ENCODE measurements at places on chromosomes 6 and 20.

DNA sequence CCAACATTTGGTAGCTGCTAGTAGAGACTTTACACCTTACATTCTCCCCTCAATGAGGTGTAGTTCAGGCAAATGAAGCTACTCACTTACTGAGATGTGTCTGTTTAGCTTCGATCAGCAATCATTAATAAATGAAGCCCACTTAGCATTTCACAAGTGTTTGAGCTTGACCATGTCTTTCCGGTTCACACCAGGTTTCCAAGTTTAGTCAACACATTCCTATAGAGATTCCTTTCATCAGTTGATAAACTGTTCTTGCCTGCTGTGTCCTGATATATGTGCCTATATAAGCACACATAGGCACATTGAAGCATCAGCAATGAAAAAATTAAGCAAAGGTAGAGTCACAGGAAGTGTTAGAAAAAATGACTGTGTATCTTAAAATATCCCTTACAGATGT, 150.0 kb downstream of the BTBD3 start:
- DNase-seq, result no peak

- DNase-seq, result no peak
These were observed 42.9 kb upstream of the BHLHE23 start for GRCh38 chr20:63049561-63050221.

DNA sequence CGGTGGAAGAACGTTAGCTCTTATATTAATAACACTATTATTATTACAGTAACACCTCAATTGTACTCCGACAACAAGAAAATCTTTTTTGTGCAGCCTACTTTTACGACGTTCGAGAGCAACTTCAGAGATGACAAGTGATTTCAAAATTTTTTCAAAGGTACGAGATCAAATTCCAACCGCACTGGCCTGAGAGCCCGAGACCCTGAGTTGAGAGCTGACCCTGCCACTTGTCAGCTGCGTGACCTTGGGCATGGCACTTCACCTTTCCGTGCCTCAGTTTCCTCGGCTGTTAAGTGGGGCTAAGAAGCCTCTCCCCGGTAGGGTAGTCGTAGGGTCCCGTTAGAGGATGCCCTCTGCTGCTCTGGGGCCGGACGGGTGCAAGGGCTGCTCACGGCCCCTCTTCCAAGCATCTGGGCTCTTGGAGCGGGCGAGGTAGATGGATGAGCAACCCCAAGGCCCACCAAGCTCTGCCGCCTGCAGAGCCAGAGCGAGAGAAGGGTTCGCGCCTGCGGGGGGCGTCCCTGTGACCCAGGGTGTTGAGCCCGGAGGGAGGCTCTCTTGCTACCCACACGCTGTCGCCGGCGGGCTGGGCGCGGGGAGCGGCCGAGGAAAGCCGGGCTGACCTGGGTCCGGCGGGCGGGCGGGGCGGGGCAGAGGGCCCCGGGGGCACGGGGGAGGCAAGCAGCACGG, 510 bp downstream of the NDRG3 start:
- DNase-seq, result no peak

- no peak for DNase-seq
These were observed 69.2 kb upstream of the E2F3 start for GRCh38 chr6:20332441-20333006.

GRCh38 chr6:15551798-15552197, 111.0 kb downstream of the DTNBP1 start:
- no peak for DNase-seq

DNA sequence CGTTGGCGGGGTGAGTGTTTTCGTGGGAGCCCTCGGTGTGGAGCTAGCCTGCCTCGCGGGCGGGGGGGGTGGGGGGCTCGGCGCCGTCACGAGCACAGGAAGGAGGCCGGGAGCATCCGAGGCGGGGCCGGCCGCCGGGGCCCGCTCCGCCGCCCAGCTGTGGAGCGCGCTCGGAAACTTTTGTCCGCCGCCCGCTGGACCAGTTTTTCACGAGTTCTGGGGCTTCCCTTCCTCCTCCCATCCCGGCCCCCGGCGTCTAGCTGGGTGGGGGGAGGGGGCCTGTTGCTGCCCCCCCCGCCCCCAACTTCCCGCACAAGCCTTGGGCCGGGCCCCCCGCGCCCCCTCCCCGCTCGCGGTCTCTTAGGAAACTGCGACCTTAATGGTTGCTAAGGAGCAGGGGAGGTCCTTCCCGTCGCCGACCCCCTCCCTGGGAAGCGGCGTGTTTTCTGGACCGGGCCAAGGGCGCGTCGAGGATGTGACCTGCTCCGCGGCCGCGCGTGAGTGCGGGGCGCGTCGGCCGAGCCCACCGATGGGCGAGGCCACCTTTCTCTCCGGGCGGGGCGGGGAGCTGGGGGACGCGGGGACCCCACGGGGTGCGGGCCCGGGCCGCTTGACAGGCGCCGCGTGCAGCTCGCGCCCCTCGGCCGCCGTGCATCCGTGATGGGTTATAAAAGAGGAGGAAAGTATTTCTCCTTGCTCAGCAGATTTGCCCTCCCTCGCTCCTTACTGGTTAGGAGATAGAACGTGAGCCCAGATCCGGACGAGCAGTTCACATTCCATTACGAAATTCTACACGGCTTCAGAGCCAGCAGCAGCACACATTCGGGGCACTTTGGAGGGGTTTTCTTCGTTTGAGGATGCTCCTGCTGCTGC, 1.4 kb downstream of the RREB1 start:
- DNase-seq, result peak; percentile 84

DNA sequence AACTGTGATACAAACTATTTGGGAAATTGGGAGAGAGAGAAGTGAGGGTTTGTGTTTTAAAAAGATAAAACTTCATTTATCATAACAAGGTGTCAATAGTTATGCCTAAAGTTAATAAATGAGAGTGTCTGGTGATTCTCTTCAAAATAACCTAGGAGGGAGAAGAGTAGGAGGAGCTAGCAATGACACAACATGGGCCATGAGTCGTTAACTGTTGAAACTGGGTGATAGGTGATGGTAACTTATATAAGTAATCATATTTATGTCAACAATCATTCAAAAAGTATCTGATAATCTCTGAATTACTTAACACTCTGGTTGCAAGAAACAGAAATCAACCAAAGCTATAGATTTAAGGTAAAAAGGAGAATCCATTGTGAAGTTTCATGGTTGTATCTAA, 46.8 kb upstream of the INSM1 start:
- no peak for DNase-seq

DNA sequence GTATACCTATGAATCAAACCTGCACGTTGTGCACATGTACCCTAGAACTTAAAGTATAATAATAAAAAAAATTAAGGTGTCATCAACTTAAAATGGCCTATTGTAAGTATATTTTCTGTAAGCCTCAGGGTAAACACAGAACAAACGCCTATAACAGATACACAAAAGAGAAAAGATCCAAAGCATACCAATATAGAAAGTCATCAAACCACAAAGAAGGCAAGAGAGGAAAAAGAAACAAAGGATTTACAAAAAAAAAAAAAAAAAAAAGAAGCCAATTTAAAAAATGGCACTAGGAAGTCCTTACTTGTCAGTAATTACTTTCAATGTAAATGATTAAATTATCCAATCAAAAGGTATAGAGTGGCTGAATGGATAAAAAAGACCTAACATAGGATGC, 24.6 kb upstream of the ASF1A start:
- peak; percentile 23 for DNase-seq

DNA sequence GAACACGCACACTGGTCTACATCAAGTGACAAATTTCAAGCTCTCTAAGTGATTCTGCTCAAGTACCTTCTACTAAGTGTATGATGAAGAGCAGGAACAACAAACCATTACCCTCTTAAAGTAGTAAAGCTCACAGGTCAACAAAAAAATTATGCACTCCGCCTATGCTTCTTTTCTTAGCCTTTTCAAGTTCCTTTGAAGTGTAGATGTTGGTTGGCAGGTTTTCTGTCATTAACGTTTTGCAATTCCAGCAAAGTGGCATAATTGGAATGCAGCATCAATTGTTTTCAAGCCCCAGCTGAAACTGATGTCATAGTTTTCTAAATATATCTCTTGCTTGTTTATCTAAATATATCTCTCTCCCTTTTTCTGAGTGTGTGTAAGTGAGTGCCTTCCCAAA, 396.9 kb upstream of the EYS start:
- DNase-seq, result peak; percentile 11

DNA sequence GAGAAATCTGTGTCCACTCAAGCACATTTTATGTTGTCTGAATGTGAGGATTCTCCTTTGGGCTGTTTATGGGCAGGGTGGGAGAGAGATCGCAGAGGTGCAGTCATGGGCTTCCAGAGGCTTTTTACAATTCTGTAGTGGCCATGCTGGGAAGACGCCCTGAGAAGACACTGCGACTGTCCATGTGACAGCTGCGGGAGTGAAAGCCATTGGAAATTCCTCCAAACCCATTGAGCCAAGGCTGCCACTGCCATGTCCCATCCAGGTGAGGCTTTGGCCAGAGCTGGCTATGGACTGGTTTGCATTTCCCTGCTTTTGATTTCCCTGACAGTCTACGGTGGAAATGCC, 216.9 kb upstream of the ECI2 start:
- DNase-seq, result no peak

- no peak for DNase-seq
These were observed 8.5 kb upstream of the DLGAP4 start for GRCh38 chr20:36297656-36298055.

- no peak for DNase-seq
These were observed 92.7 kb downstream of the EDN3 start for GRCh38 chr20:59393142-59393541.

- DNase-seq, result peak; percentile 78
These were observed 23.9 kb downstream of the RPRD1B start for GRCh38 chr20:38057351-38057972.

DNA sequence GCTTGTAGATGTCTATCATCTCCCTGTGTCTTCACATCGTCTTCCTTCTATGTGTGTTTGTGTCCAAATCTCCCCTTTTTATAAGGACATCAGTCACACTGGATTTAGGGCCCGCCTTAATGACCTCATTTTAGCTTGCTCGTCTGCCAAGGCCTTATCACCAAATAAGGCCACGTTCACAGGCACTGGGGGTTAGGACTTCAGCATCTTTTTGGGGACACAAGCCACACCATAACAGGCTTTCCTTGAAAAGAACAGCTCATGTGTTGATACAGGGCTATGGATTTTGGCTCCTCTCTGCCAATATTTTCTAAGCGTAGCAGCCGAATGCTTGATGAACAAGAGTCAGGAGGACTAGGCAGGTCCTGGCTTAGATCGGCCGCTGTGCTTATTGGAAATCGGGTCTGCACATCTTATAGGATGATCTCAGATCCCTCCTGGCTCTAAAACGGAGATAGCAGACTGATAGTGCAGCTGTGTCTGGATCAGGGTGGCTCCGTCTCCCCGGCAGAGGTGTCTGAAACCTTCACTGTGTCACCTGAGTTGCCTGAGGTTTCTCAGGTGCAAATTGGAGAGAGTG, 16.2 kb upstream of the TMEM181 start:
- DNase-seq, result no peak

DNA sequence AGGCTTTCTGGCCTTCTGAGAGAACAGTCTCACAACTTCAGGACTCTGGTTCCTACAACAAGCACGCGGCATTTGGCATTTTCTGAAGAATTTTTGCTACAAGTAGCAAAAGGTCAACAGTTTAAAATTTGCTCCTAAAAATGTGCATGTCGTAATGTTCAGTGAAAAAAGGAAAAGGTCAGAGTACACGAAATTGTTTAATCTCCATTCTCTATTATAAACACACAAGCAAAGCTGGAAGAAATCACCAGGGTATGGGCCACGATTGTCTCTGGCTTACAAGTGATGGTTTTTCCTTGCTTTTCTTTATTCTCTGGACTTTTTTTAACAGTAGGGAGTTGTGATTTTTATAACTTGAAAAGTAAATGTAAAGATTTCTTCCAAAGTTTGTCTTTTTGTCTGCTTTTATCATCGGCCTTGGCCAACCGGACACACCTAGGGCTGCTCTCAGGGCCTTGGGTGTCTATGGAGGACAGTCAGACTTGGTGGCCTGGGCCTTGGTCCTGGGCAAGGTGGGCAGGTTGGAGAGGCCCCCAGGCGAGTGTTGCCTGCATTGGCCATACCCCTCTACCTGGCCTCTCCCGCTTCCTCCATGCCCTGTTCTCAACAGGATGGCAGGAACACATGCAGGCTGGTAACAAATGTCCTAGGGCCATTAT, 32.4 kb downstream of the PLEKHG1 start:
- DNase-seq, result no peak
